MM.1S (cell line): ENCODE measurements at places on chromosomes 1 and 21.

DNA sequence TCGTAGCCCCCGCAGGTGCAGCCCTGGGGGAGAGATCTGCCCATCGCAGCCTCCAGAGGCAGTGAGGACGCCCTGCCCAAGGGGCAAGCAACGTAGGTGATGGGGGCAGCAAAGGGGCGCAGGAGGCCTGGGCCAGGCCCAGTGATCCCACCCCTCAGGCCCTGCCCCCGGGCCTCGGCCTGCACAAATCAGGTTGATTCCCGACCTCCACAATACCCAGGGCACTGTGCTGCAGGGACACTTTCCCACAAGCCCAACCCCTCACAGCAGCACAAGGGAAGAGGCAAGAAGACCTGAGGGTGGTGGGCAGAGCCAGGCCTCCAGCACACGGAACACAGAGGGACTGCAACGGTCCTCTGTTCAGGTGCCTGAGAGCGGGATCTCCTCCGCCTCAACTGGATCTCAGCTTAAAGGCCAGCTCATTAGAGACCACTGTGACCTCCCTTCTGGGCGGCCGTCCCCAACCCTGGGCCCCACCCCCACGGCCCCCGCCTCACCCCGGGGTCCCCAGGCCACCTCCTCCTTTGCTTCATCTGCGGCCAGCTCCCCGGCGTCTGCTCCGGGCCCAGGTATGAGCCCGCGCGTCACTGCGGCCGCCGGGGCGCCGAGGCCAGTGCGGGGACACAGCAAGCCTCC lies 812 bp upstream of the ARF1 start:
- DNase-seq = peak; percentile 42

GRCh38 chr1:24560361-24560760 lies 4.5 kb downstream of the NCMAP start:
- DNase-seq = no peak

DNA sequence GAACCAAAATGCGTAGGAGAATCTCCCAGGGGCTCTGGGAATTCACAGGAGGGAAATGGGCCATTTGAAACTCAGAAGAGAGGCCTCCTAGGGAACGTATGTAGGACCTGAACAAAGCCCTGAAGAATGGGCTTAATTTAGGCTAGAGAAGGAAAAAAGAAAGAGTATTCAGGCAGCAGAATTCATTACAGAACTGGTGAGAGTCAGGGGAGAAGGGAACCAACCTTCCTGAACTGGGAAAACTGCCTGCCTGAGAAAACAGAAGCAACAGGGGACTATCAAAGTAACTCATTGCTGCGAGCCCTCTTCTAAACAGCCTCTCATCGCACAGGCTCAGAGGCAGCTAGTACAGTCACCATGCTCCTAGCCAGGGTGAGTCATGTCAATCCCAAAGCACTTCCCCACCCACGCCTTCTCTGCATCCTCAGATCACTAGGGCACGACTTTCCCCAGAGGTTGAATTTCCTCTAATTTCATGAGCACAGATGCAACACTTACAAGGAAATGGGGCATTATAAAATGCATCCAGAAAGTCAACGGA lies 98.1 kb downstream of the ADSS2 start:
- DNase-seq = no peak

DNA sequence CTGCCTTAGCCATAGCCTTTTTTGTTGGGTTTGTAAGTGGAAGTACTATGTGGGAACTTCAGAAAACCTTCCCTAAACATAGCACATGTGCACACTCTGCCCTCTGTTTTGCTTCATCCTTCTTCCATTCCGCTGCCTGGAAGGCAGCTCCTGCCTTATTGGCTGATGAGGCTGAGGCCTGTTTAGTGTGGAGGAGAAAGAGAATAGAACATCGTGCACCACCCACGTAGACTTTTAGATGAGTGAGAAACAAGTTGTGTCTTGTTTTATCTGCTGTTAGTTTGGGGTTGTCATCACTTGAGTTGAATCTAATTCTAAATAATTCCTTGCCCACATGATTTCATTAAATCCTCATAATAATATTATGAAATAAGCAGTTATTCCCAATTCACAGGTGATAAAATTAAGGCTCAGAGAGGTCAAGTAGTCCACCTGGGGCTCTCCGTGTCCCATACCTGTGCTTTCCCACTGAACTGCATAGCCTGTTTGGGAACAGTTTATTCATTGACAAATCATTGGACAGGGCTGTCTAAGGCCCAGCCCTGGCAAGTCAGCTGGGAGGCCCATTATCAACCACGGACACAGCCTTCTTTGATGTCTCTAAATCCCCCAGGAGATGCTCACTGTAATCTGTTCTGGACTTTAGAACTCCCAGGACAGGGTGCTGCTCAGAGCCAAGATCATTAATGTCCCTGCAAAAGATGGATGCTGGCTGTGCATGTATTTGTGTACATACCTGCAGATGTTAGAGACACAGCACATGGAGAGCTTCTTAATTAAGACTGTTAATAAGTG lies 93.0 kb downstream of the ABCA4 start:
- no peak for DNase-seq

DNA sequence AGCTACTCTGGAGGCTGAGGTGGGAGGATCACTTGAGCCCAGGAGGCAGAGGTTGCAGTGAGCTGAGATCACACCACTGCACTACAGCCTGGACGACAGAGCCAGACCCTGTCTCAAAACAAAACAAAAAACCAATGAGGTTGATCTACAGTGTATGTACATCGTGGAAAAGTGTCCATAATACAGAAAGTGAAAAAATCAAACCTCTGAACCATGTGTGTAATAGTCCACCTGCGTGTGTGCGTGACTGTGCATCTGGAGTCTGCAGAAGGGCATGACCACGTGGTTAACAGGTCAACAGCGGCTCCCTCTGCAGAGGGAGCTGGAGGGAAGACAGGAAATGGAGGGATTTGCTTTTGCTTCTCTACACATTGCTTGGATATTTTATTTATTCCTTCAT lies 32.4 kb upstream of the ENO1 start:
- DNase-seq = no peak

DNA sequence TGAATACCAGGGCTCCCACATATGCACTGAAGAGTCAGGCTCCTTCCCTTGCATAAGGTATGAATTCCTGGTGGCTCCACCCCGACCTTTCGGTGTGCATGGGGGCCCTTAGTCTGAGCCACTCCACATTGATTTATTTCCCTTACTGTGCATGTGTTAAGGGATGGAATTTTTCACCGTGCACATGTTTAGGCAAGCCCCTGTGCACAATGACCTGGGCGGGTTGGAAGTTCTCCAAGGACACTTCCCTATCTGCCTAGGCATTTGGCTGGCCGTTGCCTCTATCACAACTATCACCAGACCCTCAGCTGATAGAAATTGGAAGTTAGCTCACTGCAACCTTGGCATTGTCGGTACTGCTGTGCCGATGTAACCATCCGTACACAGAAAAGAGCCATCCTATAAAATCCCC lies 9.7 kb downstream of the S100A6 start:
- no peak for DNase-seq

DNA sequence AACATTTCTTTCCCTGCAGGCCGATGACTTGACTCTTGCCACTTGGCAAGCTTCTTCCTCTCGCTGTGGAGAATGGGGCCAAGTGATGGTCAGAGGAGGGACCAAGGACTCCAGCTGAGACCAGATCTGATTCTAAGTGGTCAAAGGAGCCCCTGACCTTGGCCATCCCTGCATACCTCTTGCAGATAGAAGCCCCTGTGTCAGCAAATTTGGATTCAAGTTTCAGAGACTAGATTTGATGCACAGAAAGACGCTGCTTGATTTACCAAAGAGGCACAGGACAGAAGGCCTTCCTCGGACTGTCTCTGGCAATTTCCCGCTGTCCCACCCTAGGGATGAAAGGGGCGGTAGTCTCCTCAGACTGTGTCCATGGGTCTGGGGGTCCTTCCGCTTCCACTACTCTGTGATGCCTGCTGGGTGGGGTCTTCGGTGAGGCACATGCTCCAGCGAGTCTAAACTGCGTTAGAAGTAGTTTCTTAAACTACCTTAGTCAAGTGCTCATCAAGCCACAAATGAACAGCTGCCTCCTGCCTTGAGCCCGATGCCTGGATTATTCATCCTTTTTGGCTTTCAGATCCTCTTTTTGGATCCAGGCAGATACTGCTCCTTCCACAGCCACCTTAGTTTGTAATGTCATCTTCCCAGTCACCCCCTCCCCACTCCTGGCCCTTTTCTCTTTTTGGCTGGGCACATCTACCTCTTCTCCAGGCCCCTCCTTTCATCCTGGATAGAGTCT lies 31.8 kb upstream of the RBM15 start:
- DNase-seq = no peak

- DNase-seq = no peak
These were observed 28.5 kb downstream of the PGM1 start for GRCh38 chr1:63621698-63622097.

GRCh38 chr1:181440510-181440909 lies 42.8 kb upstream of the CACNA1E start:
- no peak for DNase-seq

GRCh38 chr1:1033731-1034438 lies 14.0 kb downstream of the AGRN start:
- DNase-seq = no peak

GRCh38 chr1:91502672-91503184 lies 2.1 kb downstream of the CDC7 start:
- DNase-seq = no peak

DNA sequence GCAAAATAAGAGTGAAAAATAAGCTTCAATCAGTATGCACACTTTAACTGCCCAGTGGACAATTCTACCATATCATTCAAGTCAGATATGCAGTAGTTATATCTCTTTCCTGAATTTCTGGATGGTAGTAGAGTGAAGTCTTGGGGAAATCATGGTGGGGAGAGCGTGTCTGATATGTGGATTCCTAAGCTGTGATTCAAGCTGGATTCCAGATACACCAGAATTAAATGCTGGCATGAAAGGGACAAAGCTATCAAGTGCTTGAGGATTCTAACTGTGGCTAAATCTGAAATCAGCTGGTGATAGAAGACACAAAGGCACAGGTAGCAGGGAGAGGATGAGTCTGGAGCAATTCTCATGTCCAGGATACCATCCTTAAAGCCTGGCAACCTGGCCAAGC lies 323.5 kb downstream of the DUSP10 start:
- no peak for DNase-seq

DNA sequence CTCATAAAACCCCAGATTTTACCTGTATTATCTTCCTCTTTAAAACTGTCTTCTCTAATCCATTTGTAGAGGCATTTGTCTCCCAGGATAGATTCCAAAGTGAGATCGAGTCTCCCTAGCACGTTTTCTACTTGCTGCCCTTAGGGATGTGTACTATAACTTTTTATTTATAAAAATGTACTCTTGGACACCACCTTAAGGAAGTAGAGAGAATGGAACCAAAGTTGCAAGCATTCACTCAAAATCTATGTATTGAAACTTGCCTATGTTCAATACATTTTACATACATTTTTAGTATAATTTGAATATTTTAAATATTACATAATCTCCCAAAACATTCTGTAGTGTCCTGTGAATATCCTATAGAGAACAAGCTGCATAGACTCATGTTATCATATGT lies 842 bp upstream of the SPRR2A start:
- DNase-seq = no peak

DNA sequence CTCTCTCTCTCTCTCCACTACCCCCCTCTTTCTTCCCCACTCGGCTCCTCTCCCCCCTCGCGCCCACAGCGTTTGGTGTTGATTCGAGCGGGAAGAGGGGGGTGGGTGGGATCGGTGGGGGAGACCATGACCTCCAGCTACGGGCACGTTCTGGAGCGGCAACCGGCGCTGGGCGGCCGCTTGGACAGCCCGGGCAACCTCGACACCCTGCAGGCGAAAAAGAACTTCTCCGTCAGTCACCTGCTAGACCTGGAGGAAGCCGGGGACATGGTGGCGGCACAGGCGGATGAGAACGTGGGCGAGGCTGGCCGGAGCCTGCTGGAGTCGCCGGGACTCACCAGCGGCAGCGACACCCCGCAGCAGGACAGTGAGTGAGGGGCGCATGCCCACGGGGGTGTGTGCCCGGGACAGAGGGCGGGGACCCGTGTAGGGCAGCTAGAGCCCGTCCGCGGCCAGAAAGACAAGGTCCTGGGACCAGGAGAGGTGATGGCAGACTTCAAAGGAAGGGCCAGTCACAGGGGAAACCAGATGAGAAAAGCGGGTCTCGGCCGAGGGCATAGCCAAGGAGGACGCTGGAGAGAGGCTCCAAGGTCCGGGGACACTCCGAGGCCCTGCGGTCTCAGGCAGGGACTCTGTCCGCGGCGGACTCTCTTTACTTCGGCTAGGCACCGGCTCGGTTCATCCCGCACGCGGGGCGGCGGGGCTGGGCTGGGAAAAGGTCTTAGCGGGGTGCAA lies at the start of gene PRRX1:
TSS of gene PRRX1 (plus strand) at position 39 of the 735 bp plus-strand sequence. CDS start at position 127, 88 bp downstream.
- DNase-seq = no peak

GRCh38 chr1:184114818-184115398 lies 63.4 kb downstream of the TSEN15 start:
- no peak for DNase-seq

DNA sequence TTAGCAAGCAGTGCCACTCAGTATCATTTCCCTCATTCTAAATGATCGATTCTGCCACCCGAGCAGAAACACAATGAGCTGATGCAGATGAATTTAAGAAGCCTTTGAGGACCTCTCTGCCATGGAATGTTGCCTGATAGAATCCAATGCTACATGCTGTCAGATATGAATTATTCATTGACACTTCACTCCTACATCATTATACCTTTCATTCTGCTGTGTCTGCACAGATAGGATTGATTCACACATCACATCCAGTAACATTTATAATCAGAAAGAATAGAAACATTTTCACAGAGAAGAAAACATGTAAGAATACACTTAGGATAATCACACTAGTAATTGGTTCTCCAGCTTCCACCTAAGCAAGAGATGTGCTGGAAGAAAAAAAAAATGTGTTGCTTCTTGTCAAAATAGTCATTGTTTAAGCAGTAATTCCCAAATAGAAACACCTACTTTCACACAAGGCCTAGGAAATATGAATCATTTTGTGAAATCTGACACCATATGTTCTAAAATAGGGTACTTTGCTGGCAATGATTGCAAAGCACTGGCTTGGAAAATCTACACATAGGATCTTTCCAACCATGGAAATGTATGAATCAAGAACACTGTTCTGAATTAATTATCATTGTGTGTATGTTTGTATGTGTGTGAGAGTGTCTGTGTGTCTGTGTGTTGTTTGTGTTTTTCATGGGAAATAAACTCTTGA lies 110.1 kb downstream of the GRIK1 start:
- no peak for DNase-seq

DNA sequence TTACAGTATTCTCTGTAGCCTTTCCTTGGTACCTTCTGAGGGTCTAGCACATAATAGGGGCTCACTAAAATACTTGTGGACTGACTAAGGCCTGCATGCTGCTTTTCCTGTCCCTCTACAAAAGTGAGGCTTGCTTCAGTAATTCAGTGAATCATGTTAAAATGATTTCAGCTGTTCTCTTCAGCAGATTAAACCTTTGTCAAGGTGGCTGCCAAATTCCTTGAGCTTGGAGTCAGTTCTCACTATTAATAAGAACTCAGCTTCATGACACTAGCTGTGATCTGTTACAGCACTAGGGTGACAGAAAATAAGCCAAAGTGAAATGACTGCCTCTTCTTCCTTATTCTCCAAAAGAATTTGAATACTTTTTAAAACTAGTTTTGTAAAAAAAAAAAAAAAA lies 128.8 kb downstream of the KCNN3 start:
- no peak for DNase-seq
